ENCODE measurements at places on chromosomes 1 and 21. TPM values are rescaled to one million over a fixed set of nuclear protein-coding genes. Genes with fewer than 3 reads are reported as not detected.

UBL4B gene
- not detected for total RNA-seq

ETNK2 gene
- 2.6 TPM for total RNA-seq

SON gene
- total RNA-seq = 140 TPM

MYOG gene
- total RNA-seq = not detected

COL8A2 gene
- 24.3 TPM for total RNA-seq

TDRD5 gene
- not detected for total RNA-seq

NCDN gene
- 61.4 TPM for total RNA-seq

AMY1C gene
- total RNA-seq = not detected

MAP10 gene
- 1.7 TPM for total RNA-seq

ZNF683 gene
- total RNA-seq = not detected

GPR157 gene
- 1.9 TPM for total RNA-seq

DCAF8 gene
- 111 TPM for total RNA-seq

HES3 gene
- total RNA-seq = not detected

IQGAP3 gene
- total RNA-seq = 50.3 TPM

CDK18 gene
- 1.3 TPM for total RNA-seq

VAMP4 gene
- total RNA-seq = 21.4 TPM

METTL13 gene
- total RNA-seq = 34.5 TPM

GPR89A gene
- 18.2 TPM for total RNA-seq

NCF2 gene
- total RNA-seq = 0.15 TPM

AMY1A gene
- total RNA-seq = not detected

NIPAL3 gene
- 60.4 TPM for total RNA-seq

PDPN gene
- total RNA-seq = 4.5 TPM

SH2D2A gene
- total RNA-seq = not detected

ADCY10 gene
- total RNA-seq = 0.15 TPM

ASPM gene
- total RNA-seq = 2.0 TPM

ILDR2 gene
- under 0.01 TPM for total RNA-seq

CLEC20A gene
- not detected for total RNA-seq

OR14K1 gene
- total RNA-seq = not detected

AJAP1 gene
- not detected for total RNA-seq

SPRR4 gene
- not detected for total RNA-seq

CACNA1S gene
- total RNA-seq = not detected

SNAP47 gene
- 63.1 TPM for total RNA-seq

USP21 gene
- total RNA-seq = 12.6 TPM

AMY1B gene
- not detected for total RNA-seq

CD1C gene
- not detected for total RNA-seq

GSTM3 gene
- 142 TPM for total RNA-seq

C4BPB gene
- not detected for total RNA-seq

KCNC4 gene
- 8.6 TPM for total RNA-seq

FALEC gene
- total RNA-seq = not detected

CELA2A gene
- total RNA-seq = not detected

TAS1R1 gene
- not detected for total RNA-seq

LRRC3 gene
- 0.66 TPM for total RNA-seq

CYYR1 gene
- total RNA-seq = 0.15 TPM

SLC25A34 gene
- 0.58 TPM for total RNA-seq

HORMAD1 gene
- total RNA-seq = not detected

RNU1-1 gene
- total RNA-seq = under 0.01 TPM

ANKRD45 gene
- total RNA-seq = 0.29 TPM

OR2L3 gene
- total RNA-seq = not detected

PODN gene
- 87.5 TPM for total RNA-seq

CDCP2 gene
- not detected for total RNA-seq

FCGR3A gene
- total RNA-seq = not detected

CA14 gene
- total RNA-seq = not detected

EXTL1 gene
- total RNA-seq = 0.83 TPM

TCHH gene
- total RNA-seq = not detected

HRNR gene
- total RNA-seq = not detected

REN gene
- total RNA-seq = not detected

All from smooth muscle cell of trachea (primary cell).